Hippocampal formation (tissue), 2 donors: ENCODE measurements at places on chromosomes 6 and 20.
A peak's percentile ranks its signal among the peaks of the same experiment; 100 is the strongest.

DNA sequence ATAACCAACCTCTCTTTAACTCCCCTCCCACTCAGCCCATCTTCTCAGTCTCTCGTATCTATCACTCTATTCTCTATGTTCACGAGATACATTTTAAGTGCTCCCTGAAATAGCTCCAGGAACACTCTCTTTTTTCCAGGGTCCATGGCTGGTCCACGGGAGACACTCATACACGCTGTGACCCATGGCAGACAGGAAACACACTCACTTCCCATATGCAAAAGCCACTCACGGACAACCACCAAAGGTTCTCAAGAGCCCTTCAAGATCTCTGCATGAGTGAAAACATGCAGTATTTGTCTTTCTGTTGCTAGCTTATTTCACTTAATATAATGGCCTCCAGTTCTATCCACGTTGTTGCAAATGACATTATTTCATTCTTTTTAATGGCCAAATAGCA is 71.4 kb upstream of the PCSK2 start:
- DNase-seq = no peak

GRCh38 chr6:135347887-135348286 is 149.7 kb downstream of the AHI1 start:
- no peak for DNase-seq

DNA sequence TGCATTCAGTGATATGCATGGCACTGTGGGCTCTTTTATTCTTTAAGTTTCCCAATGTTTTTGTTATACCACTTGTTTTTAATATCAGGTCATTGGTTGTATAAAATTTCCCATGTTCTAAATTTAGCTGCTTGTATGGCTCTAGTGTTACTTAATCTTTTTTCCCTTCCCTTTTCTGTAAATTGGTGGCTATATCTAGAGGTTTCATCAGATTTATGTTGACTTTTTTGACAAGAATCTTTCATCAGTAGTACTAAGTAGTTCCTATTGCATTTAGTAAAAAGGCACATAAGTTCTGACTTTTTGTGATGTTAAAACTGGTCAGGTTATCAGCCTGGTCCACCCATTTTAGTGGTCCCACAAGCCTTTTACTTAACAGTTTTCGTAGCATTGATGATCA is 51.1 kb downstream of the MMS22L start:
- DNase-seq = no peak

GRCh38 chr6:4381381-4381780 is 246.0 kb upstream of the ECI2 start:
- no peak for DNase-seq

- DNase-seq = peak; percentile 49
These were observed 9.9 kb upstream of the ECT2L start for GRCh38 chr6:138785980-138786379.

DNA sequence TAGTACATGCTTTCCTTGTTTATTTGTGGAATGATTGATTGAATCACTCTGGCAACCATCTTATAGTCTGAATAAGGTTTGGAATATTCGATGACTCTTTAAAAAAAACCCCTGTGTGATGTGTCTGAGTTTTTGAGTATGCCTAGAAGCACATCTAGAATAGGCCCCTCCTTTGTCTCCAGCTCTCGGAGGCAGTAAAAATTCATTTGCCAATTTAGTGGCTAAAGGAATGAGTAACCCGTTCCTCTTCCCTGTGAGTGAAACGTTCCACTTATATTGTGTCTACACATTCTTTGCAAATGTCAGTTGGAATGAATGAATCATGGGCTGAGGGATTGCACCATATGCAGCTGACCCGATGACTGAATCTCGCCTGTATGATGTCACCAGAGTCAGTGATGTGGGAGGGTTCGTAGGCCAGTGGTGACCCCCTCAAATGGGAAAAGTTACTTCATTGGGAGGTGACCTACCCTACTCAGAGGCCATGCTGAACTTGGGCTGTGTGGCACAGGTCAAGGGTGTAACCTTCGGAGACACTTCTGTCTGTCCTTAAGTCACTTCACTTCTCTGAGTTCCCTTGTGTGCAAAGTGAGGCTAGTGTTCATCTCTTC is 21.6 kb downstream of the MOCS3 start:
- no peak for DNase-seq

GRCh38 chr6:27562027-27562410 is 89.1 kb upstream of the ZNF184 start:
- DNase-seq = no peak

DNA sequence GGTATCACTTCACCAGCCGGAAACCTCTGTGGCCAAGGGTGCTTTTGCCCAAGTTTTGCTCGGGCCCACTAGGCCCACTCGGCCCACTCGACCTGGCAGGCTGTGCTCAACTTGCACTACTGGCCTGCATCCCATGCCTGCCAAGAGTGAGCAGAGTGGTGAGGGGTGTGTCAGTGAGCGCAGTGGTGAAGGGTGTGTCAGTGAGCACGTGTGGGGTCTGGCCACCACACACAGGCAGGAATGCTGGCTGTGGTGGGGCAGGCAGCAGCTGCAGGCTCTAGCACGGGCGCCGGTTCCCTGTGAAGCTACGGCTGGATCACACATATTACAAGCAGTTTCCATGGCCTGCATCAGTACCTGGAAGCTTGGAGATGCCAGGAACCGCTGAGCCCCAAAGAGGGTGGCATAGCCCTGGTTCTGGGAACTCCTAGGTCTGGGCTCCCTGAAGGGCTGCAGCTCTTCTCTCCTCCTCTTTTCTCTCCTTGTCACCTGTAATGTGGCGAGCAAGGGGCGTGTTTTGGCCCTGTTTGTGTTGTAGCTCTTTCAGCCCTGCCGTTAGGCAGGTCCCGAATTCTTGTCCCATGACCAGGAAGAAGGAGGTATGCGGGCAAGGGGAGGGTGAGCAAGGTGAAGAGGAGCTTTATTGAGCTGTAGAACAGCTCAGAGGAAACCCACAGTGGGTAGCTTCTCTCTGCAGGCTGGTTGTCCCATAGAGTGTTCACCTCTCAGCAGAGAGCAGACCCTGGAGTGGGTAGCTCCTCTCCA is 51.0 kb upstream of the CLDN20 start:
- no peak for DNase-seq

DNA sequence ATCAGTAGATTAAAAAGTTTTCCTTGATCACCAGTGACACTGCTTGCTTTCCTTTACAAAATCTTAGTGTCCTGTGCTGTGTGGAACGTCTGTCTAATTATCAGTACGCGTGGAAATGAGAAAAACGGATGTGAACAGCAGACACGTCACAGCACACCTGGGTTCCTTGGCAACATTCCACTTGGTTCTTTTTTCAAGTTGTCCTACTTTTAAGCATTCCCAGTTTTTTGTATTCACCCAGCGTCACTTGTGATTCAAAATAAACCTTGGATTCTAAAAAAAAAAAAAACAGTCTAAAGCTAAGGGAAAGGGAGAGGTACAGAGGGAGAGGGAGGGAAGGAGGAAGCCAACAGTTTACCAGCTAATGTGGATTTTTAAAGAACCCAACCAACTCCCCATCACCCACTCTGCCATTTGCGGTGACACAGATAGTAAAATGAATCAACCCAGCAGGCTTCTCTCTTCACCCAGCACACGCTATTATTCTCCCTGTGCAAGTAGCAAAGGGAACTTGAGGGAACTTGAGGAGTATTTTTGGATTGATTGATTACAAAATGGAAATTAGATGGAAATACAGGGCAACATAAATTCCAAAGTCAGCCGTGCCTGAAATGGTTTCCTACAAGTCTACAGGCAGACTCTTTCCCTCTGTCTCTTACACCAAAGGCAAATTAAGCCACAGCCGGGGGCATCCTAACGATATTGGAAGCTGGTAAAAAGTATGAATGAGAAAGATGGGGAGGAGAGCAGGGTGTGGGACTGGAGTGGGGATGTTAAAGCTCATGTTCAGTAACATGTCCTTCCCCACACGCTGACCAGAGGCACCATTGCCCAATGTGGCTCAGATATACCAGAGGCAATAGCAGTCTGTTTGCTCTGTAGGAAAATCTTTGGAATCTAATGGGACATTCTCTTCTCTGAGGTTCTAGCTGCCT is 129.8 kb downstream of the SASH1 start:
- DNase-seq = no peak

DNA sequence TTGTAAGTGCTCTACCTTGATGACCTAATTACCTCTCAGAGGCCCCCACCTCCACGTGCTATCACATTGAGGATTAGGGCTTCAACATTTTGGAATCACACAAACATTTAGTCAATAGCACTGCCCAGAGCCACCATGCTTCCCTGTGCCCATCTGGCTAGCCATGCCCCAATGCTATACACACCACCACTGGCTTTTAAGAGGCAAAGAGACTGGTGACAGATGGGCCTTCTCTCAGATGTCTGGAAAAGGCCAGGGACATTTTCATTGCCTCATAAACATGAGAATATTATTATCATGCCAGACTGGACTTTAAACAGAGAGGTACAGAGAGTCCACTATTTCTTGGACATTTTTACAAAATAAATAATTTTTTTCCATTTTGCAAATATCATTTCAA is 29.8 kb downstream of the TRMT6 start:
- no peak for DNase-seq

DNA sequence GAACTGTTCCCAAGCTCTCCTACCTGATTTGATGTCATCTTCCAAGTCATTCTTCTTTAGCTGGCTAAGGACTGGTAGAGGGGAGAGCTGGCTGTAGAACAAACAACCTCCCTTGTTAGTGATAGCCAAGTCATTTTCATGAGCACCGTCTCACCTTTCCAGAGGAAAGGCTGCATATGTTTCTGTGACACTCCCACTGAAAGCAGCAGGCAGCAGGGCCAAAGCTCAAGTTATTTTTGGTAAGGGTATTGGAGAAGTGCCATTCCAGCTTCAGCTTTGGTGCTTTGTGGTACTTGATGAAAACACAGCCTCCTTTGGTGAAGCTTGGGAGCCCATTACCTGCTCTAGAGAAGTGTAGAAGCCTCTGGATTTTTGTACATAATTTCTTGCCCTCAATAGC is 5.4 kb upstream of the DOK5 start:
- DNase-seq = no peak

- DNase-seq = peak; percentile 79
These were observed 27.8 kb downstream of the TCF21 start for GRCh38 chr6:133916650-133917151.
